ENCODE measurements at places on chromosomes 7 and 10.

DNA sequence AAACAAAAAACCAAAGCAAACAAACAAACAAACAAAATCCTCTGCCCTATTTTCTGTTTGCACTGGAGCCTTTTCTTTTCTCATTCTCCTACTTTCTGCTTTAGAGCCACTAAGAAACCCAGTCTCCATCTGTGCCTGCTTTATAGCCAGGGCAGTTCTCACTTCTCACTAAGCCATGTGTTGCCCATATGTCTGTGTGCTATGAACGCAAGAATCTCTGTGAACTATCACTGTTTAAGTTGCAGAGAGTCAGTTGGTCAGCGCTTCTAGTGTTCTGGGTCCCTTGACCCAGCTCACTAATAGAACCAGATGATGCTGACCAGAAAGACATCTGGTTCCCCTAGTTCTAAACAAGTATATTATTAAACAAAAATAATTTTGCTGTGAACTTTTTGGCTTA, 81.4 kb downstream of the FAM185A start:
- DNase-seq, result no peak

GRCh38 chr10:28120043-28120749, 121.3 kb upstream of the ODAD2 start:
- no peak for DNase-seq

DNA sequence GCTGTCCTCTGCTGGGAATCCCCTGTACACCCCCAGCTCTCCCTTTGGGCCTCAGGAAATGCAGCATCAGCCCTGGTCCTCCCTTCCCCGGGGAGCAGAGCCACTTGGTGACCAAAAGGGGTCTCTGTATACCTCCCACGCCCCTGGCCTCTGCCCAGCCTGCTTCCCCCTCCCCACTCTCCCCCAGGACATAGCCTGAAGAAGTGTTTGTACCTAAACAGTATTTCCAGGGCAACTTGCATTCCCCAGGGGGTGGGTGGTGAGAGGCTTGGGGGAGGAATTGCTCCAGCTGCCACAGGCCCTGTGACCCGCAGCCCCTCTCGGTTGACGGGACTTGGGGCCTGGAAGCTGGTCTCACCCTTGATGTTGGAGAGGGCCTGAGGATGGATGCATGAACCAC, 39.3 kb downstream of the TMEM270 start:
- DNase-seq, result no peak

DNA sequence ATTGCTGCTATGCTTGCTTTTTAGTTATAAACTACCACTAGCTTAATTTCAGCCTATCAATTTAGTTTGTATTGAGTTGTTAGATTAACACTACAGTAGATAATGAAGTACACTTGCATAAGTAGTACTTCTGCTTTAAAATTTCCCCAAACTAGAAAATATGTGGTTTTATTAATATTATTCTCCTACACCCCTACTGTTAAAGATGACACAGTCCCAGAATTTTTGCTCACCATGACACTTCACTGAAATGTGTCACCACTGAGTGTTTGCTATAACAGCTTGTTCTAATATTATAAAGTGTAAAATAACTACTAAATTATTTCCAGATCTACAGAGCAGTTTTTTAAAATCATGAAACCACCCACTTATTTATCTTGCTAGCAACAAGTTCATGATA, 31.6 kb downstream of the RHEB start:
- no peak for DNase-seq

DNA sequence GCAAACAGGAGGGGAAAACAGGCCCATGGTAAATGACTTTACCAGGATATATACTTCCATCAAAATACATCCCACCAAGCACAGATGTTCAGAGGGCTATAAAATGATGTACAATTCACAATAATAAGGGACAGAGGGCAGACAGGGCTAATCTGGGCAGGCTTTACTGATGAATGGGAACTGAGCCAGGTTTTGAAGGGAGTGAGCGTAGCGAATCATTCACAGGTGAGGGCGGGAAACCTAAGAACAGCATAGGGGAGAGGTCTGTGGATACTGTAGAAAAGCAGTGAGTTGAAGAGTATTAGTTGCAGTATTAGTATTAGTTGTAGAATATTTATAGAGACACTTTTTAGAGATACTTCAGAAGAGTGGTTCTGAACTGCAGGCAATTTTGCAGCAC, 180.8 kb downstream of the JAZF1 start:
- DNase-seq, result no peak

DNA sequence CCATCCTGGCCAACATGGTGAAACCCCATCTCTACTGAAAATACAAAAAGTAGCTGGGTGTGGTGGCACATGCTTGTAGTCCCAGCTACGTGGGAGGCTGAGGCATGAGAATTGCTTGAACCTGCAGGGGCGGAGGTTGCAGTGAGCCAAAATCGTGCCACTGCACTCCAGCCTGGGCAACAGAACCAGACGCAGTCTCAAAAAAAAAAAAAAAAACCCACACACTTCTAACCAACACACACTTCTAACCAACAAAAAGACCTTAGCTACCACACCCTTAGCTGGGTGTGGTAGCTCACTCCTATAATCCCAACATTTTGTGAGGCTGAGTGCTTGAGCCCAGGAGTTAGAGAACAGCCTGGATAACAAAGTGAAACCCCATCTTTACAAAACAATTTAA, 33.9 kb upstream of the SPOCK2 start:
- DNase-seq, result no peak

GRCh38 chr10:118542205-118542604, 53.2 kb downstream of the PRLHR start:
- no peak for DNase-seq

GRCh38 chr10:114492351-114493037, 88.2 kb upstream of the AFAP1L2 start:
- no peak for DNase-seq

GRCh38 chr7:46871516-46871915, 710.4 kb downstream of the TNS3 start:
- DNase-seq, result no peak

GRCh38 chr7:133230591-133231194, 22.2 kb upstream of the EXOC4 start:
- peak; percentile 58 for DNase-seq

DNA sequence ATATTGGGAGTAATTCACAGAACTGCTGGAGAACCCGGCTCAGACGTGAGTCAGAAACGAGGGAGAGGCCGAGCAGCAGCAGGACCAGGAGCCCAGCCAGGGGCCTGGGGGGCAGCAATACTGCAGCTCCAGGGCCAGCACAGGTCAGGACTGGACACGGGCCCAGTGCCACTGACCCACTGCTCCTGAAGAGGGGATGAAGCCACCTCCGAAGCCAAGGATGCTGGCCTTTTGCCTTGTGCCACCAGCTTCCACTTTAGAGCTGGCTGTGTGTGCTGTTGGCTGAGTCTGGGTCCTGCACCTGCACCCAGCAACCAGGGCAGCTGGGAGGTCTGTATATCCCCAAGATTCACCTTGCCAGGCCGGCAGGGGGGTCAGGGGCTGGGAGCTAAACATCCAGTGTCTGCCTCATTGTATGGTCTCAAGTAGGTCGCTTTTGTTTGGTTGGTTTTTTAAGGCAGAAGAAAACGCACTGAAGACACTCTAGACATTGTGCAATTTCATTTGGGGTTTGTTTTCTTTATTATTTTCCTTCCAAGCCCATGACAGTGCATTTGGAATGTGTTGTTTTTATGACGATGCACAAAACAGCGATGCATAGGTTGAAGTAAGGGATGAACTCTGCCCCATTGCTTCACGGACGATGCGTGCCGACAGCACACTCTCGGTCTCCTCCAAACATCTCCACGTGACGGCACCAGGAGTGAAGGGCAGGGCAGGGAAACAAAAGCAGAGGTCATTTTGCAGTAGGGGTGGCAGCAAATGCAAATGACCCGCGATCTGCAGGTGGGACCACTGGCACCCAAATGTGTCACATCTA, 27.7 kb upstream of the INSIG1 start:
- DNase-seq, result no peak

- no peak for DNase-seq
These were observed 449.1 kb downstream of the SUGCT start for GRCh38 chr7:40583667-40584444.

DNA sequence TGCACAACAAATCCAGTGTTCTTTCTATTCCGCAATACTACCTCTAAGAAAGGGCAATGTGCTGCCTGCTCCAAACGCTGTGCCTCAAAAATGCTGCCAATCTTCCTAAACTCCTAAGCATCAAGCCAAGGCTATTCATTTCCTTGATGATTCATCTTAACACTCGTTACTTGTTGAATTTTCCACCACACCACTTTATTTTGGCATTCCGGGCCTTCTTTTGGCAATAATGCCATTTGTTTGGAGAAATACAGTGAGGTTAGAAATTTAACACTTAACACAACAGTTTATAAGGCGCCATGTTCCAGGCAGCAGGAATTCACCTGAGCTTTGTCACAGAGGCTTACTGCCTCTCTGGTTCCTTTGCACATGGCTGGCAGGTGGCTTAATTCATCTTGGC, 82.6 kb upstream of the ABCB5 start:
- DNase-seq, result no peak

DNA sequence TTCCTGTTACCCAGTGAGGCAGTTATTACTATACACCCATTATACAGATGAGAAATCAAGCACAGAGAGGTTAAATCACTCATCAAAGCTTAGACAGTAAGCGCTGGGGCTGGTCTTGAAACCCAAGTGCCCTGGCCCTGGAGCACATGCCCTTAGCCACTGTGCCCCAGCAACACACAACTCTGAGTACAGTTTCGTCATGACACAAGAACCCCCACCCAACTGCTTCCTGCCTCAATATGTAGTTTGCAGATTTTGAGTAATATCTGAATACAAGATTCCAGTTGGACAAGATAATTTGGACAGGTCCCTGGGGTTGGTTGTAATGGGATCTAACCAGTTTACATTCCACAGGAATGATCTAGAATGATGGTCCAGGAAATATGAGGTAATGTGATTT, 62.8 kb downstream of the SH3PXD2A start:
- no peak for DNase-seq

DNA sequence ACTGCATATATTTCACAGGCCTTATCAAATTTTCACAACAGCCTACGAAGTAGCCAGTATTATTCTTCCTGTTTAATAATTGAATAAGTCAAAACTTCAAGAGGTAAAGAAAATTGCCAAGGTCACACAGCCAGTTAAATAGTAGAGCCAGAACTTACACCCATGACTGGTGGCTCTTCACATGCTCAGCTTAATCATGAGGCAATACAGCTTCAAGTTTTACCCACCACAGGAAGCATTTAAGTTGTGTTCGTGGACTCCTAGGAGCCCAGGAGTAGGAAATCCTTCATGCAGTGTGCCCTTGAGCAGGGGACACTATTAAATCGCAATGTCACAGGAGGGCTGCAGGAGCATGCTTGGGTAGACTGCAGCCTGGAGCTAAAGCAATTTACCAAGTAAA, 11.1 kb downstream of the LIPA start:
- DNase-seq, result no peak

DNA sequence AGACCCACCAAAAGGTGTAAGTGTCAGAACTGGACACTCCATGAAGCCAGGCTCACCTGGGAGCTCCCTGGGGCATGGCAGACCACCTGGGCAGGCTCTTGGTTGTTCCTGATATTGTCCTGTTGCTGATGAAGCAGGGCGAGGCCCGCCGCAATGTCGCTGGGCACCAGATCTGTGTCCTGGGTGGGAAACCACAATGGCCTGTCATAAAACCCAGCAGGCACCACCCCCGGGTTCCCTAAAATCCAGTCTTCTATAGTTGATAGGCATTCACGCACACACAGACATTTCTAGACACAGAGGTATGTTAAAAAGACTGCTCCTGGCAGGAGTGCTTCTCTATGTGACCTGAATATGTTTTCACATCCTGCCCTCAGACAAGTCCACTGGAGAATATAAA, 15.0 kb downstream of the DAGLB start:
- DNase-seq, result no peak

DNA sequence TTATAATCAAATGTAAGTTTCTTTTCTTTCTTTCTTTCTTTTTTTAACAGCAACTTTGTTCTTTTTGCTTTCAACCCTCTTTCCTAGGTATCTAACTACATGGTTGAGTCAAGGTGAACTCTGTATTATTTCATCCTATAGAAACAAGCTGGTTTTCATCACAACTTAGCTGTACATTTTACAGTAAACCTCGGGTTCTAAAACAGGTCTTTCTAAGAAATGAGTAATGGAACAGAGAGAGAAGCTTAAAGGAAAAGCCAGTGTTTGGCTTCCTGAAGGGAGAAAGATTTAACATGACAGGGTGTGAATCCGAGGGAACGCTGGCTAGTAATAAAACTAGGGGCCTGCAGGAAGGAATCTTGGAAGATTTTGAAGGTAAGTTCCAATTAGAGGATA, 143.4 kb upstream of the ITGB1 start:
- no peak for DNase-seq

- peak; percentile 96 for DNase-seq
These were observed 46.2 kb downstream of the GPAM start for GRCh38 chr10:112137154-112137987.

GRCh38 chr10:101839416-101840063, 4.1 kb downstream of the KCNIP2 start:
- DNase-seq, result peak; percentile 48

DNA sequence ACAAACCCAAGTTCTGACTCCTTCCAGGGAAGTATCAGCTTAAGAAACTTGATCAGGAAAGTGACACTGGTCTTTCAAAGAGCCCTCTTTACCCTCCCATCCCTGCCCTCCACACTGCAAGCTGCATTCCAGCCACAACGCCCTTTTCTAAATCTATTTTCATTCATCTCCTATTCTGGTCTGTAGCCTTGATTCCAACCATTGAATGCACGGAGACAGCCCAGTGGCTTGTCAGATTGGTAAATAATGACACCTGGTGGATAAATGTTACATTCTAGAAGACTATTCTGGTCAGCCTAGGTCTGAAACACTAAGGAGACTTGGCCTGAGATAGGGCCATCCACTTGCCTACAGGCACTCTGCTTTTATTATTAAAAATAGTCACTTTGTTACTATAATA, 20.9 kb downstream of the MORN4 start:
- no peak for DNase-seq

GRCh38 chr7:83410989-83411591, 237.8 kb downstream of the SEMA3E start:
- peak; percentile 18 for DNase-seq

DNA sequence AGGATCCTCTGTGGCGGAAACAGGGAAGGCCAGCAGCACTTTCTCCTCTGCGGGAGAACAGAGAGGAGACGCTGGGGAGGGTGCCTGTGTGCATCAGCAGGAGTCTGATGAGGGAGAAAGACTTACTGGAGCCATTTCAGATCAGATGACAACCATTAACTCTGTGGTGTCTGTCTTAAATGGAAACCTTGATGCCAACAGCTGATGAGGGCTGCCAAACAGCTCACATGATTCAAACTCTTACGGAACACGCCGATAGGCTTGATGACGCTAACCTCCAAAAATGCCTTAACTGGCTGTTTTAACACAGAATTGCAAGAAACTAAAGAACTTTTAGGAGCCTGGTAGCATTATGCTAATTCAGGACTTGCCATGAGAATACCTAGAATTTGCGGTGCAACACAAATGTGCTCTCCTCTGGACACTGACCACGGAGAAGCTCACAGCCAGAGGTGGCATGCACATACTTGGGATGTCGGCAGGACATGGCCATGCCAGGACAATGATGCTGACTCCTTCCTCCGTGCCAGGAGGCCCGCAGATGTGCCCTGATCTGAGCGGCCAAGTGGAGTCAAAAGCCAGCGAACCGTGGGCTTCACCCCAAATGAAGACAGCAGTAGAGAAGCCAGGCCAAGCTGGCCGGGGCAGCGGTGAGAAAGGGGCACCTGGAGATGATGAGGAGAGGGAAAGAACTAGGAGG, 154.9 kb downstream of the ZMYND11 start:
- no peak for DNase-seq

- no peak for DNase-seq
These were observed 192.3 kb downstream of the EVX1 start for GRCh38 chr7:27434756-27435400.
